ENCODE measurements at places on chromosomes 11 and 22. TPM values are rescaled to one million over a fixed set of nuclear protein-coding genes. Genes with fewer than 3 reads are reported as not detected.

Gene NAALADL1
- total RNA-seq, result not detected

Gene EXPH5
- total RNA-seq, result 26.4 TPM

Gene NEU3
- total RNA-seq, result 11.7 TPM

Gene DRD4
- total RNA-seq, result not detected

Gene GLB1L2
- total RNA-seq, result 38.6 TPM

Gene IFT27
- total RNA-seq, result 18.3 TPM

Gene OR52L1
- not detected for total RNA-seq

Gene THAP12
- total RNA-seq, result 28.3 TPM

Gene E2F8
- total RNA-seq, result not detected

Gene SPECC1L
- 50.4 TPM for total RNA-seq

Gene LDHAL6A
- total RNA-seq, result not detected

Gene FAM227A
- total RNA-seq, result 0.27 TPM

Gene C11orf42
- total RNA-seq, result not detected

Gene MS4A3
- total RNA-seq, result not detected

Gene KLHL35
- not detected for total RNA-seq

Gene PHRF1
- total RNA-seq, result 28.4 TPM

Gene OSM
- not detected for total RNA-seq

Gene TSPAN32
- 0.16 TPM for total RNA-seq

Gene SPTBN2
- total RNA-seq, result 1.9 TPM

Gene GRIA4
- total RNA-seq, result 0.79 TPM

Gene PIH1D2
- total RNA-seq, result not detected

Gene TTLL8
- total RNA-seq, result not detected

Gene FAM180B
- total RNA-seq, result not detected

Gene HSPB2
- total RNA-seq, result not detected

Gene CNGA4
- total RNA-seq, result 0.14 TPM

Gene NCAPH2
- total RNA-seq, result 64.7 TPM

Gene MYOD1
- total RNA-seq, result not detected

Gene FXYD2
- total RNA-seq, result 1.2 TPM

Gene PRPF19
- total RNA-seq, result 15.5 TPM

Gene RIBC2
- total RNA-seq, result not detected

Gene BTBD18
- not detected for total RNA-seq

Gene VPREB1
- not detected for total RNA-seq

Gene TSGA10IP
- not detected for total RNA-seq

Gene BACE1
- 6.7 TPM for total RNA-seq

Gene TH
- total RNA-seq, result not detected

Gene SERPING1
- 143 TPM for total RNA-seq

Gene F2
- total RNA-seq, result not detected

Gene GPHA2
- not detected for total RNA-seq

Gene P2RX3
- total RNA-seq, result not detected

Gene ARHGAP42
- total RNA-seq, result 33.3 TPM

Gene IGSF9B
- 15.3 TPM for total RNA-seq

Gene YAP1
- total RNA-seq, result 109 TPM

Gene THY1
- 17.6 TPM for total RNA-seq

Gene PAMR1
- 7.8 TPM for total RNA-seq

Gene MN1
- 1.1 TPM for total RNA-seq

Gene TMEM191B
- total RNA-seq, result 4.2 TPM

Gene PCNX3
- total RNA-seq, result 67.3 TPM

Gene GTSE1
- total RNA-seq, result 3.0 TPM

Gene SLC17A6
- not detected for total RNA-seq

Gene PNPLA3
- total RNA-seq, result not detected

Gene CBLIF
- total RNA-seq, result not detected

Gene CD248
- total RNA-seq, result 2.6 TPM

Gene LGR4
- 165 TPM for total RNA-seq

Gene NRIP3
- total RNA-seq, result not detected

Gene UBQLNL
- total RNA-seq, result 1.8 TPM
